ENCODE measurements at places on chromosomes 3 and 15.
A peak's percentile ranks its signal among the peaks of the same experiment; 100 is the strongest.

GRCh38 chr15:61916104-61916503 is 144.1 kb downstream of the VPS13C start:
- DNase-seq, result peak; percentile 51

GRCh38 chr15:61146931-61147230 is 82.2 kb downstream of the RORA start:
- DNase-seq, result no peak

- DNase-seq, result no peak
These were observed 209.0 kb downstream of the CACNA2D3 start for GRCh38 chr3:54331341-54331740.

GRCh38 chr3:30655187-30655812 is 48.9 kb downstream of the TGFBR2 start:
- DNase-seq, result peak; percentile 28

GRCh38 chr3:64957408-64958198 is 269.8 kb upstream of the ADAMTS9 start:
- DNase-seq, result no peak

- DNase-seq, result no peak
These were observed 53.9 kb upstream of the RASA2 start for GRCh38 chr3:141432904-141433303.

DNA sequence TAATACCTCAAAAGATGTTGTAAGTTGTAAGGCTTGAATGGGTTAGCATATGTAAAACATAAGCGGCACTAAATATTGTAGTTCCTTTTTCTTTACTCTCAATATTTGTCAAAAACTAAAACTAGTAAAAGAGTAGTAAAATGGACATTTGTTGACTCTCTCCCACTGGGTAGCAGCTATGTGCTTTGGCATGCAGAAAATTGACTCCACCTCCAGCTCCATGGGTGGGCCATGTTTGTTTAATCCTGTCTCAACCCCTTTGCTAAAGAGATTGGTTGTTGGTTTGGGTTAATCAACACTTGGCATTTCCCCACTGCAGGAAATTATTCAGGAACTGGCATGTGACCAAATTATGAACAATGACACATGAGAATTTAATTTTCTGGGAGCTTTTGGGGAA is 114.8 kb downstream of the EOMES start:
- DNase-seq, result peak; percentile 32

GRCh38 chr15:49686599-49686998 is 65.8 kb downstream of the DTWD1 start:
- DNase-seq, result no peak

DNA sequence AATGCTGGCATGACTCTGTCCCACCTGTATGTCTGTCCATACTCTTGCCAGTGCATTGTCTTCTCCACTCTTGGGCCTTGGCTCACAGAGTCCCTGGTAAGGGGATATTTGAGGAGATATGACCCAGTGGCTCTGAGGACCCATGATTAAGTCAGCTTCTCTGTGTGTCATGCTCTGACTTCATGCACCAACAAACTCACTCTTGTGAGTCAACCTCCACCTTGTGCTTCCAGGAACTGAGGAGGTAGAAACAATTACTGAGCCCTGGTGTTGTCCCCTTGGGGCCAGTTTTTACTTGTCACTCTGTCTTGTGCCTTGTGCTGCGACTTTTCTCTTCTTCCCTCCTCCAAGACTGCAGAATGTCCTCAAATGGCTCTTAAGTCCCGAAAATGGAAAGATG is 127.1 kb downstream of the ABHD5 start:
- DNase-seq, result no peak

DNA sequence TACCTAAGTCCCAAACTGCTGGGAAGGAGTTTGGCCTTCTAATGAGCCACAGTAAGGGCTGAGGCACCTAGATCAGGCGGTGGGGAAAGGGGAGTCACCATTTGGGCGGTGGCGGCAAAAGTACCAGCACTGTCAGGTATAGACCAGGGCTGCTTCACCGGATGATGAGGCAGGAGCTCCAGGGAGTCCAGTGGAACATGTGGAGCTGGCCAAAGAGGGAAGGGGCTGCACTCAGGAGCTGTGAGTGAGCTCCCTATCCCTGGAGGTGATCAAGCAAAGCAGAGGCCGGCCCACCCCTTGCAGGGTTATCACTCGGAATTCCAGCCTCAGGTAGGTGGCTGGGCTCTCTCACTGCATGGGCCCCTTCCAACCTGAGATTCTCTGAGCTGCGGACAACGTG is 108.4 kb downstream of the SEC22A start:
- DNase-seq, result no peak

All from NCI-H2081 (cell line).